ENCODE measurements at places on chromosomes 1 and 21.

DNA sequence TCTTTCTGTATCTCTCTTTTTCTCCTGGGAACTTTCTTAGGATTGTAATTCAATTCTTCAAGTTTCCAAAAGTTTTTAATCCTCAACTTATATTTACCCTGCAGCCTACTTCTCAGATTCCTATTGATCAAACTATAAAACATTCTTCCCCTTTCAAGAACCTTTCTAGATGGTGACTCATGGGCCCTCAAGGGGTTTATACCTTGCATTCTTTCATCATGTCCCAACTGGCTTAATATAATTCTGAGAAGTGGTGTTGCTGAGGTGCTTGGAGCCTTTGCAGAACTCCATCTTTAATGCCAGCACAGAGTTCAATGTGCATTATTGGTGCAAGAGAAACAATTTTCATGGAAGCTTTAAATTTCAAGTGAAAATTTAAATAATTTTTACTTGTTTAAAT, 273.4 kb downstream of the VAV3 start:
- no peak for DNase-seq

DNA sequence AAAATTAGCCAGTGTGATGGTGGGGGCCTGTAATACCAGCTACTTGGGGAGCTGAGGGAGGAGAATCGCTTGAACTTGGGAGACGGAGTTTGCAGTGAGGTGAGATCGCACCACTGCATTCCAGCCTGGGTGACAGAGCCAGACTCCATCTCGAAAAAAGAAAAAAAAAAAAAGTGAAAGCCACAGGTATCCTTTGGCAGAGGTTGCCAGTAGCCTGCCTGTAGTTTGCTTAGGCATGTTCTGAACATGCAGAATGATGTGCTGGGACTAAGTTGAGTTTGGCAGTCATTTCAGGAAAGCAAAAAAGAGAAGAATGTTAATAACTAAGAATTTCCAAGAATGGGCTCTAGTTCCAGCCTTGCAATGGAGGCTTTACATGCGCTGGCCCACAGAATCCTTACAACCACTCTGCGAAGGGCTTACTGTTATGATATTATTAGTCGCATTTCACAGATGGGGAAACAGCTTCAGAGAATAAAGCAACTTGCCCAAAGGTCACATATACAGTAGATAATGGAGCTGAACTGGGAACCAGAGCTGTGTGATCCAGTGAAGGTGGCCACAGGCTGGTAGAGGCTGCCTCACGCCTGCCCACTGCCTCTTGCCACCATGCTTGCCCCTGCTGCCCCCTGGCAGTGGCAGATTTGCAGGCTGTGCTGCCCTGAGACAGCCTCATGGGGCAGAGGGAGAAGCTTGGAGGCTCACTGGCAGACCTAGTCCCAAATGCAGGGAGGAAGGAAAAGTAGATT, 66.5 kb upstream of the LYST start:
- no peak for DNase-seq

DNA sequence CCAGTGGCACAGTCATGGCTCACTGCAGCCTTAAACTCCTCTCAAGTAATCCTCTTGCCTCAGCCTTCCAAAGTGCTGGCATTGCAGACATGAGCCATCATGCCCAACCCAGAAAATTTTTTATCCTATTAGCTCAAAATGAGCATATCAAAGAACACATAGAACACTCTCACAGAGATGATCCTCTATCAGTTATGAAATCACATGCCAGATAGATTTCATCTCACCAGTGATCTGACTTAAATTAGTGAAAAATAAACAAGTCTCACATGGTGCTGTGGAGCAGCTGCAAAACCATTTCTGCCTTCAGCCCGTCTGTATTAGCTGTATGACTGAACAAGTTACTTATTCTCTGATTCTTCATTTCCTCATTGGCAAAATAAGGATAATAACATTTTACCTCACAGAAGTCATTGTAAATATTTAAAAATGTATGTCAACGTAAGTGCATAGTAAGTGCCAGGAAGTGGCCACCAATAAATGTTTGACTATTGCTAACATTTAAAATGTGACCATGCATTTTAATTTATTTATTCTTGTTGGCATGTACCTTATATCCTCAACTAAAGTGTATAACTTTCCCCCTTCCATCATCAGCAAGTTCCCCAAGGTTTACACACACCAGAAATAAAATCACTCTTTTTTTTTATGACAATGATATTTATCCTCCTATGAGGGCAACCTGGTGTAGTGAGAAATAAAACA, 29.0 kb upstream of the SLC19A2 start:
- no peak for DNase-seq

- no peak for DNase-seq
These were observed 44.5 kb upstream of the OSBPL9 start for GRCh38 chr1:51572365-51572764.

GRCh38 chr1:228393268-228393701, 13.3 kb downstream of the TRIM11 start:
- DNase-seq, result peak; percentile 56

- no peak for DNase-seq
These were observed 274.7 kb upstream of the SNX7 start for GRCh38 chr1:98386675-98387440.

DNA sequence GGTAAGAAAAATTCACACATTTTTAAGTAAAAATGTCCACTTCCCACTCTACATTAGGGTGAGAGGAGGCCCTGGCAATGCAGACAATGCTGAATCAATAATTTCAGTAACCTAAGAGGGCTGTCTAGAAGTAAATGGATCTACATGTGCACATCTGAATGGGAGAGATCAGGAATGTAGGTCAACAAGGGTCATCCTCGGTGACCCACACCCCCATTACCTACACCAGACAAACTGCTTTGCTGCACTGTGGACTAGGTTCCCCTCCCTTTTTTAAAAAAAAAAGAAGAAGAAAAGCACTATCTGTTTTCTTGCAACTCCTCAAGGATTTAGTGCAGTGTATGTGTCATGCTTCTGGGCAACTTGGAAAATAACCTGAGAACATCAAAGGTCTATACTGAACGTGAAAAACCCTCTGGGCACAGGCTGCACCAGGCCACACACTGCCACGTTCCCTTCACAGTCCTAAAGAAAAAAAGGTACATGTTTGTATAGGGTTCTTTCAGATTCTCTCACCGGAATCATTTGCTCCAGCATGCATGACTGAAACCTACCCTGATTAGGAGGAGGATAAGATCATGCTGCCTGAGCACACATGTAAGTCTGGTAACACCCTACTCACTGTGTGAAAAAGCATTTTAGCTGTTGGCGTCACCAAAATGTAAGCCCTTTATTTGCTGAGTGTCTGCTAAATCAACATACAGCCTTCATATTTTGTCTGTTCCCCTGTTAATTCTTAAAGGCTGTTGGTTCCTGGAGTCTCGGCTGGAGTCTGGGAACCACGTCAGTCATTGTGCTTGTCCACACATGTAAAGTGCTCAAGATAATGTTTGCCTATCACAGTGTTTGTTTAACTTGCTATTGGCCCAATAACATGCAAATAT, 341.0 kb downstream of the SMYD3 start:
- no peak for DNase-seq

DNA sequence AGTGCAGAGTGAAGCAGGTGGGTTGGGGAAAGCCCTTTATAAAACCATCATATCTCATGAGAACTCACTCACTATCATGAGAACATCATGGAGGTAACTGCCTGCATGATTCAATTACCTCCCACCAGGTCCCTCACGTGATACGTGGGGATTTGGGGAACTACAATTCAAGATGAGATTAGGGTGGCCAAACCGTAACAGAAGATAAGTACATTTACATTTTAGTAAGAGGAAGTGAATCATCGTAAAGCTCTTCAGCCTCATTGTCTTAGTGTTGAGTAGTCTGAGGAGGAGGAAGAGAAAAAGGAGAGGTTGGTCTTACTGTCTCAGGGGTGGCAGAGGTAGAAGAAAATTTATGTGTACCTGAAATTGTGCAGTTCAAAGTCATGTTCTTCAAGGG, 1053.4 kb upstream of the ADGRL4 start:
- DNase-seq, result no peak

- DNase-seq, result no peak
These were observed 137.2 kb downstream of the ADGRL2 start for GRCh38 chr1:81937791-81938450.

- no peak for DNase-seq
These were observed 55.6 kb downstream of the COQ8A start for GRCh38 chr1:226995365-226996332.

- DNase-seq, result no peak
These were observed 300.4 kb upstream of the ZP4 start for GRCh38 chr1:238191170-238191569.

- no peak for DNase-seq
These were observed 14.7 kb downstream of the COA7 start for GRCh38 chr1:52683367-52683940.

DNA sequence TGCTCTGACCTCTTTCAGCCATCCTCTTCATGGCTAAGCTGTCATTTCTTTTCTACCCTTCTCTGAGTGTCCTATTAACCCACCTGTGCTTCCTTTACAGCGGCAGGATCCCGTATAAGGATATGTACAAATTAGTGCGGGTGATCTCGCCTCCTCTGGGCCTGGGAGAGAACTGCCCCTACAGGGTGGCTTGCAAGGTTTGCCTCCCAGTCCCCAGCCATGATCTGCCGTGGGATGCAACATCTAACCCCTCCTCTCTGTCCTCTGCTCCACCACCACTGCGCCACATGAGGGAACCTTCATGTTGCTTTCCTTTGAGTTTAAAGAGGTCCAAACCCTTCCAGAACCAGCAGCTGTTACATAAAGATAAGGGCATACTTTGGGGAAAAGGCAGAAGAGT, 282.2 kb downstream of the ZNF648 start:
- no peak for DNase-seq

- DNase-seq, result no peak
These were observed 634.6 kb downstream of the SMYD3 start for GRCh38 chr1:245872475-245872874.

DNA sequence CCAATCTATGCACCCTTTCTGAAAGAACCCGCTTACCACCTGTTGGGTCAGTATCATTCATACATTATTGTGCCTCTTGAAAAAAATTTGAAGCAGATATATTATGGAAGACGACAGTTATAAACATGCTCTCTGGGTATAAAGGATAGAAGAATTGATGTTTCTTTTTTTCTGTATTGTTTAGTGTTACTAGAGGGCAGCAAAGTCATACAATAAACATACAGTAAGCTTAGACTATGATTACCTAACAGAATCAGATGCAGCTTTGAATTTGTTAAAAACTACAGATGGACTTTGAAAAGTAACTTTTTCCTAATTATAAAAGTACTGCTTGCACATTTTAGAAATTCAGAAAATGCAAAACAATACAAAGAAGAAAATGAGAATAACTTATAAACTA, 11.1 kb upstream of the PAXBP1 start:
- no peak for DNase-seq

- no peak for DNase-seq
These were observed 251.0 kb downstream of the RHOU start for GRCh38 chr1:228986093-228986904.
